ENCODE measurements at places on chromosomes 13 and 19.

DNA sequence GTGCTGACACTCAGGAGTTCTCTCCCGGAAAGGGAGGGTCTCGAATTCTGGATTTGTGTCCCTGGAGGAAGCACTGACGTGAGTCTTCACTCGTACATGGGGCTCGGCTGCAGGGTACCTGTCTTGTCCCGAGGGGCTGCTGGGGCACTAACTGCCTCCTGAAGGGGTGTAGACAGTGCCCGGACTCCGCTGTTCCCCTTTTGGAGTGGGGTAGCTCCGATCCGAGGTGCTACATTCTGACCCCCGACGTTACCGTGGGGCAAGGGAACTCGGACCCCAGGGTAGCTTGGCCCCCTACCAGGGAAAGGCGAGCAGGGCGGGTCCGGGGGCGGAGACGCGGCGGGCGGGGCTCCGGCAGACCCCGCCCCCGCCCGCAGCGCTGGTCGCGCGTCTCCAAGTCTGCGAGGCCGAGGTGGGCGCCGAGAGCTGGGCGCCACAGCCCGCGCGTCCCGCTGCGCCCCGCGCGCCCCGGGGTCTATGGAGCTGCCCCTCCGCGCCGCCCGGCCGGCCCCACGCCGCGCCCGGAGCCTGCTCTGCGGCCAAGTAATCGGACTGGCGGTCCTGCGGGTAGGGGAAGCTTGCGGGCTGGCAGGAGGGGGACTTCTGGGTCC lies at the start of gene NPAS1:
NPAS1 (plus strand) TSS at position 407 of the 611 bp plus-strand sequence. CDS start 1,211 bp downstream, outside the sequence.
- DNase-seq = no peak

- DNase-seq = no peak
Measured at GRCh38 chr19:49455773-49456172, 2.7 kb downstream of the ALDH16A1 start.

GRCh38 chr13:90633849-90634248 lies 713.6 kb upstream of the MIR17HG start:
- no peak for DNase-seq

DNA sequence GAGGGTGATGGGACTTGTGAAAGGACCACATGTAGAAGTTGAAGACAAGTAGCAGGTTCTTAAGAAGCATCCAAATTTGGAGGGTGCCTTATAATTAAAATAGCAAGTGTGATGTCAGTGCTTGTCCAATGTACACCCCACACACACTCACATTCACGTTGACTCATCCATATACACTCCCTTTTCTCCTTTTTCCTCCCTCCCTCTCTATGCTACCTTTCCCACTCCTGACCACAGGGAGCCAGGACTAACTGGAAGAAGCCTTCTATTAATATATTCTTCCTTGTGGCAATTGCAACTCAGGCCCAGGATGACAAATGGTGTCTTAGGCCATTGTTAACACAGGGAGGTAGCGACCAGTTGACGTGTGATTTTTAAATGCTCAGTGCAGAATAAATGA lies 16.3 kb upstream of the GPR183 start:
- DNase-seq = no peak

GRCh38 chr13:38763446-38764381 lies 76.8 kb downstream of the FREM2 start:
- peak; percentile 32 for DNase-seq

- no peak for DNase-seq
Measured at GRCh38 chr13:34620862-34621261, 321.2 kb upstream of the NBEA start.

DNA sequence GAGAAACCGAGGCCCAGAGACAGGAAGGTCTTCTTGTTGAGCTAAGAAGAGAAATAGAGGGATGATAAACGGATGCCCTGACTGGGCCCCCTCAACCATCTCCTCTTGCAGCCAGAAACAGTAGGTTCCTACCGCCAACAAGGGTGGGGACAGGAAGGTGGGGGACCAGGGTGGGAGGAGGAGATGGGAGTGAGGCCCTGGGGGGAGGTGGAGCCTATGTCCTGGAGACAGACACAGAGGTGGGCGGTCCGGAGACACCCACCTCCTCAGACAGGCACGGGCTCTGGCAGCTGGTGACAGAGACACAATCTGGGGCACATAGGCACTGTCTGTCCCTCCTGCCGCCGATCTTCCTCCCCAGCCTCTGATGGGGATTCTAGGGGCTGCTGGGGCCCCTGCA lies 16.9 kb downstream of the GADD45B start:
- DNase-seq = no peak

GRCh38 chr13:80469853-80470381 lies 129.0 kb upstream of the SPRY2 start:
- DNase-seq = peak; percentile 64

DNA sequence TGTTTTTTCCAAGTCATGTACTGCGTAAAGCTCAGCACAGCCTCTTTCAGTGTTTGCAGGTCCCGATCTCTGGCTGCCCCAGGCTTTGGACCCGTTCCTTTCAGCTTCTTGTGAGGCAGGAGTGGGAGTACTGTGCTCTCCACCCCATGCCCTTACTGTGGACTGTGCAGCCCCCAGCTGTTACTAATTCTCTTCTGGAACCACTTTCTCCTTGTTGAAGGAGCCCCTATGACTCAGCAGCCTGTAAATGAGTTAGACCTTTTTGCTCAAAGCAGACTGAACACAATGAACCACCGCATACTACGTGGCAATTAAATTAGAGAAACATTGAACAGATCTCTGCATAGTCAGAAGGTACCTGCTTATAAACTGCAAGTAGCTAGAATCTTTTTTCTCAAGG lies 39.0 kb downstream of the SERTM1 start:
- no peak for DNase-seq

DNA sequence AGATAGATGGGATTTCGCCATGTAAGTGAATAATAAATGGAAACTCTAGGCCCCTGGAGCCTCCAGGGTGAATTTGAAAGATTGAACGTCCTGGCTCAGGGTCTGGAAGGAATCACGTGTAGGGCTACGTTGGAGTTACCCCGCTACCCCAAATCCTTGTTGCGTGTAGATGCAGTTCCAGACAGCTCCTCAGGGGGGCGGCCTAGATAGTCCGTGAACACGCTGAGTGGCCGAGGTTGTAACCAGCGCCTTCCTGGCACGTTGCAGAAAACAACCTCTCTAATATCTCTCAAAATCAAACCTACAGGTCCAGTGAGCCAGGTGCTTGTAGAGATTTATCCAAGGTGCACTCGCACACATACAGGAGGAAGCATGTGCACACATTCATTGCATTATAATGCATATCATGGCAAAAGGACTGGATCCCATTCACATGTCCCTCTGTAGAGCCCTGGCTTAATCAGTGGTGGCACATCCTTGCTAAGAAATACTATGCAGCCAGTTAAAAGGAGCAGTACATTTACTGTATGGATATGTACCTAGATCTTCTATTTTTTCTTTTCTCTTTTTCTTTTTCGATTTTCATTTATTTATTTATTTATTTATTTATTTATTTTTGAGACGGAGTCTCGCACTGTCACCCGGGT lies 2.5 kb upstream of the KEAP1 start:
- DNase-seq = peak; percentile 79

DNA sequence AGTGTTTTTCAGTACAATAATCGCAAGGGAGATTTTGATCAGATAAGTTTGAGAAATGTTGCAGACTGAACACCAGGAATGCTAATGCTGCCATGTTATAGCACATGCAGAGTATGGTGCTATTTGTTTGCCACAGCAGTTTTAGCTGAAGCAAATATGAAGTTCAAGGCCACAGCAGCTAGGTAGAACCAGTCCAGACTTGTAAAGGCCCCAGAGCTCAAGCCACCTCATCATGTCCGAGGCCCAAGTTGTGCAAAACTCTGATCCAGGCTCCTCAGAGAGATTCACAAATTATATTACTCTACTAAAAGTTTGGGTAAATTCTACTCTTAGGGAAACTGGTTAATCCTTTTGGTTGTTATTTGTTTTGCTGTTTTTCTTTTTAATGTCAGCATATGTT lies 2702.6 kb downstream of the PCDH9 start:
- no peak for DNase-seq

- DNase-seq = no peak
Measured at GRCh38 chr19:49843265-49843664, 7.7 kb upstream of the PTOV1 start.

GRCh38 chr19:5504114-5504513 lies 48.9 kb downstream of the ZNRF4 start:
- no peak for DNase-seq

GRCh38 chr13:110109910-110110309 lies 197.0 kb downstream of the COL4A1 start:
- no peak for DNase-seq

DNA sequence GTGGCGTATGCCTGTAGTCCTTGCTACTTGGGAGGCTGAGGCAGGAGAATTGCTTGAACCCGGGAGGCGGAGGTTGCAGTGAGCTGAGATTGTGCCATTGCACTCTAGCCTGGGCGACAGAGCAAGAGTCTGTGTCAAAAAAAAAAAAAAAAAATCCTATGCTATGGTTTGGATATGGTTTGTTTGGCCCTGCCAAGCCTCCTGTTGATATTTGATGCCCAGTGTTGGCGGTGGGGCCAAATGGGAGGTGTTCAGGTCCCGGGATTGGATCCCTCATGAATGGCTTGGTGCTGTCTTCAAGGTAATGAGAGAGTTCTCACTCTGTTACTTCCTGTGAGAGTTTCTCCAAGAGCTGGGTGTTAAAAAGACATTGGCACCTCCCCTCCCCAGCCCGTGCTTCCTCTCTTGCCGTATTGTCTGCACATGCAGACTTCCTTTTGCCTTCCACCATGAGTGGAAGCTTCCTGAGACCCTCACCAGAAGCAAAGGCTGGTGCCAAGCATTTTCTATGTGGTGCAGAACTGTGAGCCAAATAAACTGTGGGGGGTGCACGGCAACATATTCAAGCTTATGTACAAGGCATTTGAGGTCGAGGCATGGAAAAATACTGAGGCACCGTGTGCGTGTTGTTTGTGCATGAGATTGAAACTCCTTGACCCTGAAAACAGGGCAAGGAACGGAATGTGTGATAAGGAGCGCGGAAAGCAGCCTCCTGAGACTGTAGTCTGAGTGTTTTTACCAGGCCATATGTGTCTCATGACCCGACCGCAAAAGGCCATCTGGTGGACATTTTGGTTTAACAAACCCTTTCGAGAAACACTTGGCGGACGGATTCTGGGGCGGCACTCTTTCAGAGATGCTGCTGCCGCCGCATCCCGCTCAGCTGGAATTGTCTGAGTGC lies 7.3 kb downstream of the SIGLEC9 start:
- peak; percentile 39 for DNase-seq

GRCh38 chr19:40365613-40366401 lies 17.3 kb downstream of the PLD3 start:
- peak; percentile 53 for DNase-seq

GRCh38 chr19:13010038-13010991 lies 15.0 kb downstream of the NFIX start:
- no peak for DNase-seq

DNA sequence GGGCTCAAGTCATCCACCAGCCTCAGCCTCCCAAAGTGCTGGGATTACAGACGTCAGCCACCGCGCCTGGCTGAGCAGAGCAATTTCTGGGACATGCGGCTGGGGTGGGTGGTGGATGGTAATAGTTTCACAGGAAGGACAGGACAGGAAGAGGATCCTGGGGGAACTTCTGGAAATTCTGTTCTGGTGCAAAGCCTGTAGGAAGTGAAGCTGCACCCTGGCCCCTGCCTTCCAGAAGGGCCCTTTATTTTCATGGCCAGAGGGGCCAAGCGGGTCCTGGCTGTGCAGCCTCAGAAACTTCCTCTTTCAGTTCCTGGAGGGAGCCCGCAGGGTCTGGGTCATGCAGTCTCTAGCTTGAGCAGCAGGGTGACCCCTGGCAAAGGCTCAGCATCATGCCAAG lies 15.7 kb downstream of the FEM1A start:
- no peak for DNase-seq

DNA sequence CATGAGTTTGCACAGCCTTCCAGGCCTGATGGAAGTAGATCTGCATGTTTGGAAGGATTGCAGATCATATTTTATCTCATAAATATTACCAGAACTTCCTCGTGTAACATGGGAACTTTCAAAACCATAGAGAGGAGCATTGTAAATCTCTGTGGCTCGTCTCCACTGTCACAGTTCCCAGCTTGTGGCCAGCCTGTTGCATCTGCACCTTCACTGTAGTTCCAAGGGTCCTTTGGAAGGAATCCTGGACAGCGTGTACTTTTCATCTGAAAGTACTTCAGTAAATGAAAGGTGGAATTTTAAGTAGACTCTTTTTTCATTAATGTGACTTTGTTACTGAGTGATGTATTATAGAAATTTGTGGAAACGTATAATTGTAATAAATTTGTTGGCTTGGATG lies 105.4 kb downstream of the ATP11A start:
- DNase-seq = no peak

- DNase-seq = peak; percentile 78
Measured at GRCh38 chr13:107407074-107407473, 808.3 kb downstream of the LIG4 start.

- DNase-seq = peak; percentile 44
Measured at GRCh38 chr13:45196622-45197021, 4.2 kb downstream of the KCTD4 start.

GRCh38 chr13:72457151-72457550 lies 270.3 kb downstream of the MZT1 start:
- no peak for DNase-seq

DNA sequence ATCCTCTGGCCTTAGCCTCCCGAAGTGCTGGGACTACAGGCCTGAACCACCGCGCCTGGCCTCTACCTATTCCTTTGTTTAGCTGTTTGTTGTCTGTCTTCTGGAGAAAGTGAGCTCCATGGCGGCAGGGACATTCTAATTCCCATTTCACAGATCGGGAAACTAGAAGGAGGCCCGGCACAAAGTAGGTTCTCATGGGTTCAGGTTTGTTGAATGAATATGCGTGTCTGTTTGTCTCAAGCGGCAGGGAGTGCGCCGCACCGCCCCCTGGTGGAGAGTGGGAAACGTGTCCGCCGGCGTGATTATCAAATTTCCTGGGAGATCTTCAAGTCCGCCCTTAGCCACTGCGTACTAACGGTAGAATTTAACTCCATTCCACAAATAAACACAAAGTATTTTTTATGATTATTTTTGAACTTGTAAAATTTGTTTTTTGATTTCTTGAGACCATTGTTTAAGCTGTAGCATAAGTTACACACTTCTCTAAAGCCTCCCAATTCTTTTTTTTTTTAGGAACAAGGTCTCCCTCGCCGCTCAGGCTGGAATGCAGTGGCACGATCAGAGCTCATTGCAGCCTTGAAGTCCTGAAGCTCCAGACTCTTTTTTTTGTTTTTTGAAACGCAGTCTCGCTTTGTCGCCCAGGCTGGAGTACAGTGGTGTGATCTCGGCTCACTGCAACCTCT lies 8.9 kb upstream of the CCDC9 start:
- peak; percentile 80 for DNase-seq

DNA sequence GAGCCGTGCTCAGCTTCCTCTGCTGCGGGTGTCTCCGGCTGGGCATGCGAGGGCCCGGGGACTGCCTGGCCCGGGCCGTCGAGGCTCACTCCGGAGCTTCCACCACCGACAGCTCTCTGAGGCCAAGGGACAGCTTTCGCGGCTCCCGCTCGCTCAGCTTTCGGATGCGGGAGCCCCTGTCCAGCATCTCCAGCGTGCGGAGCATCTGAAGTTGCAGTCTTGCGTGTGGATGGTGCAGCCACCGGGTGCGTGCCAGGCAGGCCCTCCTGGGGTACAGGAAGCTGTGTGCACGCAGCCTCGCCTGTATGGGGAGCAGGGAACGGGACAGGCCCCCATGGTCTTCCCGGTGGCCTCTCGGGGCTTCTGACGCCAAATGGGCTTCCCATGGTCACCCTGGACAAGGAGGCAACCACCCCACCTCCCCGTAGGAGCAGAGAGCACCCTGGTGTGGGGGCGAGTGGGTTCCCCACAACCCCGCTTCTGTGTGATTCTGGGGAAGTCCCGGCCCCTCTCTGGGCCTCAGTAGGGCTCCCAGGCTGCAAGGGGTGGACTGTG lies 1.2 kb downstream of the S1PR4 start:
- no peak for DNase-seq

GRCh38 chr19:4371247-4372164 lies 28.1 kb downstream of the MPND start:
- DNase-seq = no peak

- DNase-seq = no peak
Measured at GRCh38 chr19:3013263-3013725, 15.8 kb downstream of the TLE2 start.

Measured in lung microvascular endothelial cell (primary cell).